Adipose tissue (tissue), 3 donors: ENCODE measurements at places on chromosomes 4 and X. TPM values are rescaled to one million over a fixed set of nuclear protein-coding genes. Genes with fewer than 3 reads are reported as not detected.

CXCL1 gene
- polyA plus RNA-seq: 4.4 TPM

NOCT gene
- polyA plus RNA-seq: 0.97 TPM

NAP1L3 gene
- polyA plus RNA-seq: 0.34 TPM

TAB3 gene
- 9.9 TPM for polyA plus RNA-seq

TMEM271 gene
- not detected for polyA plus RNA-seq
